ENCODE measurements at places on chromosomes 4 and X.
A peak's percentile ranks its signal among the peaks of the same experiment; 100 is the strongest.

- DNase-seq, result no peak
Measured at GRCh38 chr4:137531168-137531985, 917 bp downstream of the PCDH18 start.

- peak; percentile 49 for DNase-seq
Measured at GRCh38 chr4:89024051-89024675, 32.8 kb downstream of the FAM13A start.

DNA sequence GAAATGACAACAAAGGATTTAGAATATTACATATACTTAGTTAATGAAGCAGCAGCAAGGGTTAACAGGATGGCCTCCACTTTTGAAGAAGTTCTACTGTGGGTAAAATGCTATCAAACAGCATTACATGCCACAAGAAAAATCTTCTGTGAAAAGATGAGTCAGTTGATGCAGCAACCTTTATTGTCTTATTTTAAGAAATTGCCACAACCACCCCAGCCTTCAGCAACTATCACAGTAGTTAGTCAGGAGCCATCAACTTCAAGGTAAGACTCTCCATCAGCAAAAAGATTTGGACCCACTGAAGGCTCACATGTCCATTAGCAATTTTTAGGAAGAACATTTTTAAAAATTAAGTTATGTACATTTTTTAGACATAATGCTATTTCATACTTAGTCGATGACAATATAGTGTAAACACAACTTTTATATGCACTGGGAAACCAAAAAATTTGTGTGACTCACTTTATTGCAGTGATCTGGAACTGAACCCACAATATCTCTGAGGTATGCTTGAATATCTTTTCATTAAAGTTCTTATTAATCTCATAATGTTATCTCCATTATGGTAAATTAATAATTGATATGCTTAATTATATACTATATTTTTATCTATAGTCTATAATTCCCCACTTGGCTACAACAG is 81.2 kb downstream of the SPCS3 start:
- no peak for DNase-seq

- DNase-seq, result no peak
Measured at GRCh38 chrX:118216087-118216486, 99.5 kb upstream of the KLHL13 start.

- DNase-seq, result no peak
Measured at GRCh38 chr4:17964576-17964975, 57.0 kb downstream of the LCORL start.

DNA sequence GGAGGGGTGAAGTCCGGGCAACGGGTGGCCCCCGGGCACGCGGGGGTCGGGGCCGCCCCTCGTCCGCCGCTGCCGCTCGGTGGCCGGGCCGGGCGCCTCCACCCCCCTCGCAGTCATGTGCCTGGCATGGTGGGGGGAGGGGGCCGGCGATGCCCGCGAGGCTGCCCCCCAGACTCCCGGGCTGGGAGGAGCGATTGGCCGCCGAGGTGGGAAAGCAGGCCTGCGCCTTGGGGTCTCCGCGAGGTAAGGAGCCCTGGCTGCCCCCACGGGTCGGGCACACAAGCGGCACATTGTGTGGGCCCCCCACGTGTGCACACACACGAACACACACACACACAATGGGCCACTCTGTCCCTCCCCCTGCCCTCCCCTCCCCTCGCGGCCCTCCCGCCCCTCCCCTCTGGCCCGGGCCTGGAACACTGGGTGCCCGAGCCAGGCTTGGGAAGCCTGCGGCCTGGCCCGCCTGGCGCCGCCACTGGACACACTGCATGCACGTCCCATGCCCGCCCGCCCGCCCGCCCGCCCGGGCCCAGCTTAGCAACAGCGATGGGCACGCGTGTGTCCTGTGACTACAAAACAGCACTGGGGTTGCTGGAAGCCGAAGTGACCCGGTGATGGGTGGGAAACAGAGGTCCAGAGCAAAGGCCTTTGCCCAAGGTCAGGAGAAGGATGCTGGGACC is 1.3 kb downstream of the SLC6A8 start:
- no peak for DNase-seq

GRCh38 chr4:143768007-143768591 is 67.6 kb upstream of the FREM3 start:
- DNase-seq, result no peak

DNA sequence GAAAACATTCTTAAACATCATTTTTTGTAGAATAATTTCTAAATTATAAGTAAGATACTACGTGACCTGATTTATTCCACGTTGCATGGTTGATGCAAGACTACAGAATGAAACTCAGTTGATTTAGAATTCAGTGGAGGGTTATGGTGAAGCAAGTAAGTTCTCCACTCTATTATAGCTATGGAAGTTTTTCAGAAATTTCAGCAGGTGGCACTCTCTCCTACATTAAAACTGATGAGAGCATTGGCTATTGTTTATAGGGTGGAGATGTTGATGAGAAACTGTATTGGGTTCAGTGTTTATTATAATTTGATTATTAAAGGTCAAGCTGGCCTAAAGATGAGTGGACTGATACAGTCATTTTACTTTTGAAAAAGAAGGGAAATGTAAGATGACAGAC is 88.0 kb downstream of the FNIP2 start:
- peak; percentile 25 for DNase-seq

DNA sequence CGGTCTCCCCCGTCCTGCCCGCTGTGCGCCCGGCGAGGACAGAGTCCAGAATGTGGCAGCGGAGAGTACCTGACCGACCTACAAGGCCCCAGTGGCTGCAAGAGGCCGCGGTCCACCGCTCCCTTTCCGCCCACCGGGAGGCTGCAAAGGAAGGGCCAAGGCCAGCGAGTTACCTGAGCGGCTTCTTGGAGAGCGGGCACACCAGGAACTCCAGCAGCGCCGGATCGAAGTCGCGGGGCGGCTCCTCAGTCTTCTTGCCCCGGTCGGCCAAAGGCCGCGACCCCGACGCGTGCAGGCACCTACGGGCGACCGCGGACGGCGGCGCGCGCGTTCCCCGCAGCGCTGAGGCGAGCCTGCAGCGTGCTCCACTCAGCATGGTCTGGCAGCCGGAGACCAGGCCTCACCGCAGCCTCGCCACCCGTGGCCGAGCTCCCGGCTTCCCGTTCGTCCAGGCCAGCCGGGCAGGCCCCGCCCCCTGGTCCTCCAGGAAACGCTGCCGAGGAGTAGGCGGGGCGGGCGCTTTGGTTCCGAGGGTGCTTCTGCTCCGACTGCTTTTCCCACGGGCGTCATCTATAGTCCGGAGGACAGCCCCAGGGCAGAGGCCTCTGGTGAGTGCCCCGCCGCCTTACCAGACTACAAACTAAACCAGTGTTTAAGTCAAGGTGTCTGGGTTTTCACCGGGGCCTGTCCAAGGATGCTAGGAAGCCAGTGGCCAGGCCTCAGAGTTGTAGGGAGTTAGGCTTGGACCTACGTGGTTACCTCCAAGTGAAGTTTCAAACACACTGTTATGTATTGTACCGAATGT is at the start of gene PYURF:
Gene PYURF (minus strand): TSS at position 452 of the 805 bp plus-strand sequence. CDS start 76 bp downstream, at position 376.
- DNase-seq, result peak; percentile 53

GRCh38 chr4:187552781-187553180 is 442.8 kb upstream of the ZFP42 start:
- no peak for DNase-seq

DNA sequence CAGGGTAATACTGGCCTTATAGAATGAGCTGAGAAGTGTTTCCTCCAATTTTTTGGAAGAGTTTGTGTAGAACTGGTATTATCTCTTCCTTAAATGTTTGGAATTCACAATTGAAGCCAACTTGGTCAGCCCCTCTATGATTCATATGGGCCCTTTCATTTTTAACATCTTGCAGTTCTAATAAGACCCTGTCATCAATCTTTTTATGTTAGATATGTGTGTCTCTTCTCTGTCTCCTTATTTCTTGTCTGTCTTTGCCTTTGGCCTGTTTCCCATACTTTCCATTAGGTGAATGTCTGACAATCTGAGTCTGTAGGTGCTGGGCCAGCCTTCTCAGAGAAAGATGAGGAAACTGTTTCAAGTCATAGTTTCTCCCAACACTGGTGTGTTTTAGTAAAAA is 88.7 kb downstream of the SLC16A2 start:
- DNase-seq, result no peak

GRCh38 chr4:158492391-158492790 is 29.3 kb upstream of the RXFP1 start:
- DNase-seq, result no peak

DNA sequence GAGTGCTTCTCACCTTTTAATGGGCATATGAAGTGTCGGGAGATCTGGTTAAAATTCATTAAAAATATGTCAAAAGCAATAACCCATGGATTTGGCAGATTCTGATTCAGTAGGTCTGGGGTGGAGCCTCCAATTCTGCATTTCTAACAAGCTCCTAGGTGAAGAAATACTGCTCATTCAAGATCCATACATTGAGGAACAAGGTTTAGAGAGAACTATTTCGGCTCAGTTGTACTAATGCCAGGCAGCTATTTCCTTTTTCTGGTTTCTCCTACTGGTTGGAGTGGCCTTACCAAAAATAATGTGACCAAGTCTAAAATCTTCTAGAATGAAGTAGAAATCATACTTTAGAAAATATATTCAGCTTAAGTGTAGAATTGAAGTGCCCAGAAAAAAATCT is 117.5 kb downstream of the TSPAN7 start:
- DNase-seq, result no peak

GRCh38 chrX:125404667-125405160 is 85.0 kb downstream of the TEX13C start:
- no peak for DNase-seq

- no peak for DNase-seq
Measured at GRCh38 chr4:75909405-75909804, 7.2 kb upstream of the PPEF2 start.

DNA sequence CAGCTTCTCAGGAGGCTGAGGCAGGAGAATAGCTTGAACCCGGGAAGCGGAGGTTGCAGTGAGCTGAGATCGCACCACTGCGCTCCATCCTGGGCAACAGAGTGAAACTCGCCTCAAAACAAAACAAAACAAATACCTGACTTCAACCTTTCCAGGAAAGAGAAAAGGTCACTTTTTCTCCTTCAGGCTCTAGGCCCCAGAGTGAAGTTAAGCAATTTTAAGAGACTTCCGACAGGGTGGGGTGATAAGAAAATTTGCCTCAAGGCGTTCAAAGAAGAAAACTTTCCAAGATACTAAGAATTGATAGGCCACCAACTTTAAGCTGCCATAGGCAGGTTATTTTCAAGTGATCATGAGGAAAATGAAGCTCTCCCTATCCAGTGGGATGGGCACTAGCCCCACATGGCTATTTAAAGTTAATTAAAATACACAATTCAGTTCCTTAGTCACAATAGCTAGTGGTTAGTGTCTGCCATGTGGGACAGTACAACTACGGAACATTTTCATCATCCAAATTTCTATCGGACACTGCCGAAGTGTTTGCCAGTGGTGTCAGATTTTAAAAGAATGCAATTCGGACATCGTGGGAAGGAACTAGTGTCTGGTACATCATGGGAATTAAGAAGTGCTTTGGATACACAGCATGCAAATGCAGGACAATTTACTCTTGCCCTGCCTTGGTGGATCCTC is 33.0 kb downstream of the SMS start:
- no peak for DNase-seq

GRCh38 chr4:176833400-176834175 is 40.9 kb upstream of the VEGFC start:
- DNase-seq, result no peak

DNA sequence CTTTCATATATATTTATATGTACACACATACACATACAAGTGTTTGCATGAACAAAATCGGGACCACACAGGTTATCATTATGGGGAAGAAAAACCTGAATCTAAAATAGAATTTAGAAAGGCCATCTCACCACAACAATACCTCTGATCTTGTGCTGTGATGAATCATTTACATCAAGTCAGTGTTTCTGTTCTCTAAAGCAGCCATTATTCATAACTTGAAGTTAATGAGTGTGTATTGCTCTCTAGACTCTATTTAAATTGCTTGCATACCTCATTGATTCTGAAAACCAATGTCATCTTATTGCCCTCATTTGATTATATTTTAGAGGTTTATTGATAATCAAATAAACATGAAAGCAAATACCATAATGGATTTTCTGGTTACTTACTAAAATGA is 71.6 kb downstream of the FAM114A1 start:
- DNase-seq, result no peak

GRCh38 chr4:75639124-75639695 is 8.9 kb upstream of the CDKL2 start:
- no peak for DNase-seq

GRCh38 chrX:98962996-98963395 is 1447.1 kb downstream of the PCDH19 start:
- no peak for DNase-seq

GRCh38 chr4:106530024-106530361 is 161.4 kb upstream of the GIMD1 start:
- no peak for DNase-seq

- DNase-seq, result no peak
Measured at GRCh38 chr4:48334900-48335384, 6.4 kb upstream of the SLAIN2 start.

DNA sequence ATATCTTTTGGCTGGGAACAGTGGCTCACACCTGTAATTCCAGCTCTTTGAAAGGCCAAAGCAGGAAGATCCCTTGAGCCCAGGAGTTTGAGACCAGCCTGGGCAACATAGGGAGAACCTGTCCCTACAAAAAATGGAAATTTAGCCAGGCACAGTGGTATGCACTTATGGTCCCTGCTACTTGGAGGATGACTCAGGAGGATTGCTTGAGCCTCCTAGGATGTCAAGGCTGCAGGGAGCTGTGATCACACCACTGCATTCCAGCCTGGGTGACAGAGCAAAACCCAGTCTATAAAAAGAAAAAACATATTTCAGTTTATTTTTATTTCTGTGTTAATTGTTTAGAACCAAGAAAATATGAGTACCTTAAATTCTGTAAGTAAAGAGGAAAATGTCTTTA is 123.7 kb downstream of the CBR4 start:
- no peak for DNase-seq

GRCh38 chrX:10049236-10049635 is 82.1 kb downstream of the CLDN34 start:
- DNase-seq, result no peak

DNA sequence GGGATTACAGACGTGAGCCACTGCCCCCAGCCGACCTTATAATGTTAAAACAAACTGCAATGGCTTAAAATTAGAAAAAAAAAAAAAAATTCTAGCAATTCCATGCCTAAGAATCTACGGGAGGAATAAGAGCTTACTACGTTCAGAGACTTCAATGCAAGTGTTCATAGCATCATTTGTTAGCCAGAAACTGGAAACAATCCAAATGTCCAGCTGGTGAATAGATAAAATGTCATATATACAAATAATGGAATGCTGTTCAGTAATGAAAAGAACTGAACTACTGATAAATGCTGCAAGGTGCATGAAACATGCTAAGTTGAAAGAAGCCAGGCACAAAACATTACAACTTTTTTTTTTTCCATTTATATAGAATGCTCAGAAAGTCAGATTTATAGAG is 5.3 kb downstream of the EXOSC9 start:
- DNase-seq, result no peak

DNA sequence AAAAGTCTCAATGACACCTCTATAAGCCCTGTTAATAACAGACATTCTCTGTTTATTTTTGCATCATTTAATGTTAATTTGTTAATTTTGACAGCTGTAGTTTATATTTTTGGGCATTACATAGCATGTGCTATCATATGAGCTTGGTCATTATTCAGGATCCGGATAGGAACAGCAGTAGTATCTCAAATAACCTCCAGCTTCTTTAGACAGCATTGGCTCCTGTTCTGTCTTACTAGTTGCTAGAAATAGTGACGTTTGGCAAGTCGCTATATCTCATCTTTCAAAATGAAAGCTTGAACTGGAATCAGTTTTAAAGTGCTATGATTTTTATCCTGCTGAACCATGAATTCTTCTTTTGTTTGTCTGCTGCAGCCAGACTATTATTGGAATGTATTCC is 9.0 kb upstream of the ADGRA3 start:
- DNase-seq, result no peak
